ENCODE measurements at places on chromosomes 5 and 9.

GRCh38 chr5:76608833-76609232 lies 14.4 kb downstream of the F2RL2 start:
- no peak for DNase-seq

DNA sequence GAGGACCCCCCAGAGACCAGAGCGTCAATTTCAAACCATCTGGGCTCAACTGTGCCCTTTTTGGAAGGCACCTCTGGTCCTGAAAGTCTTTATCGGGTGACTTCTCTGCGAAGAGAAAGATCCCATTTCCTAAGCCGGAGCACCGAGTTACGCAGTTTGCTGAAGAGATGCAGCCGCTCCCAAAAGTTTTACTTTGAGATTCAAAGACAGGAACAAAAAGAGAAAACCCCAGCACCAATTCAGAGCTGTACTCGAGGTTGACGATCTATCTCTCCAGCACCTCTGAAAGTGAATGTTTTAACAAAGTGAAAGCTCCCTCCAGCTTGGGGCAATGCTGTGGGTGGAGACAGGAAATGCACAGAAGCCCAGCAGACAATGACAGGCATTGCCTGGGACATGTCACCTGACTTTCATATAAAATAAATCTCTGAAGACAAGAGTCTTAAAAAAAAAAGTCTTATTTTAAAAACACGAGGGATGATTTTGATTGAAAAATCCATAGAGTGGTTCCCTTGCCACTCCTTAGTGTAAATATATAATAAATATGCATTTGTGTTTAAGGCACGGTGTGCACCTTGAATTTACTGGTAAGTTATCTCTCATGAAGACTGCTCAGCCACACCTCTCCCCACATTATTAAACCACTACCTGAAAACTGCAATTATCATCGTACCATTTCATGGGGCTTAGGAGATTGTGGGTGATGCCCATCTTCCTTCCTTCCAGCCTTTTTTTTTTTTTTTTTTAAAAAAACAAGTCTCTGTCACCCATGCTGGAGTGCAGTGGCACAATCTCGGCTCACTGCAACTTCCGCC lies 79.9 kb downstream of the FNBP1 start:
- DNase-seq, result no peak

DNA sequence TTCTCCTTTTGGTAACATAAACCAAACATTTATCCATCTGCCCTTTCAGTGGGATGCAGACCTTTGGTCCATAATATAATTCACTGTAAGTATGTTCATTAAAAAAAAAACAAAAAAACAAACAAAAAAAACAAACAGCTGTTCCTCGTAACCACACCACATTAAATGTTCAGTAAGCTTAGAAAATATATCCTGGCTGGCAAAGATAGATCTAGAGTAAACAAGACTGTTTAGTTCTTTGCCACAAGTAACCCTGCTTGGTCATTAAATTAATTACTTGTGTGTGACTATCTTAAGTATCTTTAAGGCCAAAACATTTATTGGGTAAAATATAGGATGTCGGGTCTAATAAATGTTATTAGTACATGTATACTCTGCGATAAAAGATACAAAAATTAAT lies 1717.1 kb downstream of the EFNA5 start:
- DNase-seq, result no peak

DNA sequence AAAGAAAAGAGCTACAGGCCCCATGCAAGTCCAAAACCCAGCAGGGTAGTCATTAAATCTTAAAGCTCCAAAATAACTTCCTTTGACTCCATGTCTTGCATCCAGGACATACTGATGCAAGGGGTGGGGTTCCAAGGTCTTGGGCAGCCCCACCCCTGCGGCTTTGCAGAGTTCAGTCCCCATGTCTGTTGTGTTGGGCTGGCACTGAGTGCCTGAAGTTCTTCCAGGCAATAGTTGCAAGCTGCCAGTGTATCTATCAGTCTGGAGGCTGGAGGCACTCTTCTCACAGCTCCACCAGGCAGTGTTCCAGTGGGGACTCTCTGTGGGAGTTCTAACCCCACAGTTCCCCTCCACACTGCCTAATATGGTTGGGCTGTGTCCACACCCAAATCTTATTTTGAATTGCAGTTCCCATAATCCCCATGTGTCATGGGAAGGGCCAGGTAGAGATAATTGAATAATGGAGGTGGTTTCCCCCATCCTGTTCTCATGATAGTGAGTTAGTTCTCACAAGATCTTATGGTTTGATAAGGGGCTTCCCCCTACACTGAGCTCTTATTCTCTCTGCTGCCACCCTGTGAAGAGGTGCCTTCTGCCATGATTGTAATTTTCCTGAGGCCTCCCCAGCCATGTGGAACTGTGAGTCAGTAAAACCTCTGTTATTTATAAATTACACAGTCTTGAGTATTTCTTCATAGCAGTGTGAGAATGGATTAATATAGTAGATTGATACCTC lies 237.5 kb upstream of the ADRA1B start:
- DNase-seq, result no peak

DNA sequence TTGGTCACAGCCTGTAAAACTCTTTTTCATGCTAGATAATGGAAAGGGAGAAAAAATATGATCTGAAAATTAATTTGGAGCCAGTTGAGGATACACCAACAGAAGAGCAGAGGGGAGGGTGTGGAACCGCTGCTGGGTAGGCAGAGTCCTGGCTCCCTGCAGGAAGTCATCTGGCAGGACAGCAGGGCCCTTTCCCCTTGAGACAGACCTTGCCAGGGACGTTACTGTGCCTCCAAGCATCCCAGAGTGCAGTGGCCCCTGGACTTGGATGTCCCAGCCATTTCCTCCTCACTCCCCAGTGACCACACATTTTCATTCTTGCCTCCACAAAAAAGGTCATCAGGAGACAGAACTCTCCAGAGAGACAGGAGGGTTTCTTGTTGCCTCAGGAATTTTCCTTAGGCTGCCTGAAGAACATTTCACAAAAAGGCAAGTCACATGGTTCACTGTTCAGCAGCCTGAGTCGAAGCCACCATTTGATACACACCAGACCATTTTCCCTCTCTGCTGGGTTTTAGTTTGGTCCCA lies 5.9 kb downstream of the TRPM3 start:
- DNase-seq, result no peak

DNA sequence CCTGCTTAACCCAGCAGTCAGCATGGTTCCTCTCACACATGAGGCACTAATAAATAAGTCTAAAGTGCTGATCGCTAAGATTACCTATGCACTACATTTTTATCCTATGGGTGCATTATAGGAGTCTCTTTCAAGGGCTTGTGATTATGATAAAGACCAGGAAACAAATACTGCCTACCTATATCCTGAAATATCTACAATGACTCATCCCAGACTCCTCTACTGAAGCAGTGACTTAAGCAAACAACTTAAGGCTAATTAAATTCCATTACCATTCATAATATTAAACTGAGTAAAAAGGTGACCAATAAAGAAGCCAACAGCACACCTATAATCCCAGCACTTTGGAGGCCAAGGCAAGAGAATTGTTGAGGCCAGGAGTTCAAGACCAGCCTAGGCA lies 338.4 kb downstream of the DNAH5 start:
- DNase-seq, result no peak

All from posterior cingulate gyrus (tissue), 11 donors.